Suppressor macrophage treated with lipopolysaccharide for 1 hour (primary cell): ENCODE measurements at places on chromosomes 3 and 15.

GRCh38 chr15:76991741-76992645 is 2.9 kb upstream of the PSTPIP1 start:
- peak; percentile 72 for DNase-seq

DNA sequence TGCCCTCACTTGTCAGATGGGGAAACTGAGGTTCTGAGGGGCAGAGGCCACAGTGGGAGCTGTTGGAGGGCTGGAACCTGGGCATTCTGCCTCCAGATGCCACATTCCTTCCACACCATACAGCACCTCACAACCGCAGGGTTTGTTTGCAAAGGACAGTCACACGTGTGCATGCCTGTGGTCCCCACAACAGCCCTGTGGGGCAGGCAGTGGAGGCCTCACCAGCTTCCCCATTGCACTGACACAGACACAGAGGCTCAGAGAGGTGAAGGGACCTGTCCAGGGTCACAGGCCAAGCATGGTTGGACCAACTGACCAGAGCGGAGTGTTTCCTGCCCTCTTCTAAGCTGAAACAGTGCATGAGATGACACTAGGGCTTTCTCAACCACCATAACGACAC is 75.2 kb upstream of the SEC13 start:
- no peak for DNase-seq

DNA sequence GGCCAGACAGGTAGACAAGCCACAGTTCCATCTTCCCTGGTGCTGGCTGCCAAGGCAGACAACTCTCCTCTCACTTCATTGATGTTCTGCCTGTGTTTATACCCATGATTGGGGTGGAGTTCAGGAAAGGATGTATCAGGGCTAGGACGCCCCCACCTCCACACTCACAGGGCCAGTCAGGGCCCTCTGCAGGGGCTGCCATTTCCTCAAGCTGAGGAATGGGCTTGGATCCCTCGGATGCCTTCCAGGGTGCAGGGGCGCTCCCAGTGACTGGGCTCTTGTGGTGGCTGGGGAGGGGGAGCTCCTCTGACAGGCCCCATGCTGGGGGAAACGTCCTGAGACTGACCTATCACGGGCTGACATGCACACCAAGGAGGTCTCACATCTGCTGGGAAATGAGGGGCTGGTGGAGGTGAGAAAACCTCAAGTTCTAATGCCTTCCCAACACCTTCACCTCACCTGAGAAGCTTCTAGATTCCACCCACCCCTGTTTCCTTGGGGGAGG is 31.4 kb downstream of the SEMA7A start:
- no peak for DNase-seq

- no peak for DNase-seq
Observed at GRCh38 chr3:149368201-149368673, 9.2 kb downstream of the TM4SF1 start.

- DNase-seq, result no peak
Observed at GRCh38 chr3:128995737-128996136, 1.9 kb upstream of the CFAP92 start.

DNA sequence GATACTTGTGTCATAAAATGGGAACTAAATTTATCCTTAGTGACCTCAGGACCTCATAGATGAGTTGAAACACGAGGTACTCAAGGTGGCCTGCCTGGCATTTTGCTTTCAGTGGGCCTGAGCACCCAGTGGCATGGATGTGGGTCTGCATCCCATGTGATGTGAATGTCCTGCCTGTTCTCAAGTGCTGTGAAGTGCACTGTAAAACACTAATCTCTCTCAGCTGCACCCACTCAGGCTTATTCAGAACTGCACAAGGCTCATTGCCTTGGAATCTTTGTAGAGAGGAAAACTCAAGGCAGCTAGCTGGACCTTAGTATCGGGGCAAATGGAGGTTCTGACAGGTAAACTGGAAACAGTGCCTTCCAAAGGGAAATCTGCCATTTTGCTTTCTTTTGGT is 767.0 kb downstream of the TUSC7 start:
- no peak for DNase-seq

DNA sequence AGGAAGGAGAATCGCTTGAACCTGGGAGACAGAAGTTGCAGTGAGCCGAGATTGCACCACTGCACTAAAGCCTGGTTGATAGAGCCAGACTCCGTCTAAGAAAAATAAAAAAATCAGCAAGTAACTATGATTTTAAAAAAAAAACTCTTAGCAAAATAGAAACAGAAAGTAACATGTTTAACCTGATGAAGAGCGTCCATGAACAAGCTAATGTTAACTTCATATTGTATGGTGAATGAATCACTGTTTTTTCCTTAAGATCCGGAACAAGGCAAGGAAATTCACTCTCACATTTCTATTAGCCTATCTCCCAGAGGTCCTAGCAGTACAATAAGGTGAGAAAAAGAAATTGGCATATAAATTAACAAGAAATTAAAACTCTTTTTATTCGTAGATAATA is 69.0 kb downstream of the RFX7 start:
- no peak for DNase-seq

GRCh38 chr3:139909811-139910210 is 25.2 kb upstream of the CLSTN2 start:
- DNase-seq, result no peak

GRCh38 chr3:61978460-61979419 is 394.6 kb downstream of the FEZF2 start:
- no peak for DNase-seq

DNA sequence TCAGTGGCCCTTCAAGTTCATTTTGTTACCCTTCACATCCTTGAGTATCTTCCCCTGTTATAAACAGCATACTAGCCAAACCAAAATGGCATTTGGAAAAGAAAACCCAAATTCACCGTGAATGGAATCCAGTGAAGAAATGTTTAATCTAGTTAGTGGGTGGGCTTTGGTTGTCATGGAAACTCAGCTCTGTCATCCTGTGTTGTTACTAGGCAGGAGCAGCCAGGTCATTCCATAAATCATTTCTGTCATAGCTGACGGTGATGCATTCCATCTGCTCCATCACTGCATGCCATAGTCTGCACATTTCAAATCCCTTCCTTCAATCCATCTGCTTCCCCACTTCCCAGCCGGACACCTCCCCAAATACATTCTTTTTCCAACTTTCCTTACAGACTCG is 140.4 kb upstream of the CGNL1 start:
- no peak for DNase-seq

- DNase-seq, result no peak
Observed at GRCh38 chr15:62462721-62463120, 297.6 kb upstream of the C2CD4B start.

- DNase-seq, result no peak
Observed at GRCh38 chr15:29438703-29439055, 169.1 kb upstream of the NSMCE3 start.

DNA sequence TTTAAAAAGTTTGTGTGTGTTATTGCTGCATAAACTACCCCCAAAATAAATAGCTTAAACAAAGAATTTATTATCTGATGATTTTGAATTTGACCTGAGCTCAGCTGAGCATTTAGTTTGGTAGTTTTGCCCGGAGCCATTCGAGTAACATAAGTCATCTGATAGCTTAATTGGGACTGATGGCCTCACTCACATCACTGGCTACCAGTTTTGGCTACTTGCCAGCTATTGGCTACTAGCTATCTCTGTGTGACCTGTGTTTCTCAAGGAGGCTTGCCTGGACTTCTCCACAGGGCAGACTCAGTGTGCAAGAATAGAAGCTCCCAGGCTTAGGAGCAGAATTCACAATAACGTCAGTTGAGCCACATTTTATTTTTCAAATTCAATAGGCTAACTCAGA is 9.0 kb downstream of the CNTN3 start:
- no peak for DNase-seq

DNA sequence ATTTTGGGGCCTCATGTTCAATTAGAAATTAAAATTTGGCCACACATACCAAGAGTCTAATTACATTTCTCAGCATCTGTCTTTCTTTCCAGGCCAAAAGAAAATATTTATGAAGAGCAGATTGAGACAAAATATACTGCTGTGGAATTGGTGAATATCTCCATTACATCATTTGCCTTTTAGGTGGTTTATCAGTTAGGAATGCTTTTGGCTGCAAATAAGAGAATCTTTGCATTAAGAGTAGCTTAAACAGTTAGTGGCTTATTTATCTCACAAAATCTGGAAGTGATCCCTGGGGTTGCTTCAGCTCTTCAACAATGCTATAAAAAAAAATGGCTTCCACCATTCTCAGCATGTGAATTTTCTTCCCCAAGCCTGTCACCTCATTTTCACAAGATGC is 308.7 kb downstream of the MAGI1 start:
- DNase-seq, result no peak

DNA sequence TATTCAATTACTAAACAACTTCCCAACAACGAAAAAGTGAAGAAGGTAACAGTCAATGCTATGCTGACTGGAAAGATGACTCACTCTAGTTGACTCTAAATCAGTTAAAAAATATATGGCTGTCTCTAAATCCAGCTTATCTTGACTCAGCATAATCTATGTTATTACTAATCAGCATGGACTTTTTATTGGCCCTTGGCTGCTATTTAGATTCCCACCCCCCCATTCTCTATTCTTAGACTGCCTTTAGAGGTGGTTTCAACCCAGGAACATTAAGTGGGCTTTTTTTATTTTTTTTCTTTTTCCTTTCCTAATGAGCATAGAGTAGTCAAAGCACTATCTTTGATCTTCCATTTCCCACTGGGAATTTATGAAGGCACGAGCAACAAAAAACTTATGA is 1.9 kb downstream of the PCOLCE2 start:
- peak; percentile 64 for DNase-seq

DNA sequence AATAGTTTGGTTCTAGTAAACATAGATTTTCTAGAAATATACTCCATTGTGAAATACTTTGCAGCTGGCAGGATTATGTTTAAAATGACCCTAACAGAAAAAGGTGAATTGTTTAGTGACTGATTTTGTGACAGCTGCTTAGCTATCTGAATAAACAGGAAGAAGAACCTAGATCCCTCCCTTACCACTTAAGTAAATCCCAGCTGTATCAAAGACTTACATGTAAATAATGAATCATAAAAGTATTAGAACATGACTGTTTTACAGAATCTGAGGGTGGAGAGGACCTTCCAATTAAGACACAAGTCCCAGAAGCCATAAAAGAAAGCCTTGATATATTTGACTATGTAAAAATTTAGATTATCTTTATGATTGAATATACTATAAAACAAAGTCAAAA is 15.9 kb downstream of the SLC49A4 start:
- DNase-seq, result no peak

- DNase-seq, result no peak
Observed at GRCh38 chr15:65968511-65968910, 99.2 kb downstream of the RAB11A start.

DNA sequence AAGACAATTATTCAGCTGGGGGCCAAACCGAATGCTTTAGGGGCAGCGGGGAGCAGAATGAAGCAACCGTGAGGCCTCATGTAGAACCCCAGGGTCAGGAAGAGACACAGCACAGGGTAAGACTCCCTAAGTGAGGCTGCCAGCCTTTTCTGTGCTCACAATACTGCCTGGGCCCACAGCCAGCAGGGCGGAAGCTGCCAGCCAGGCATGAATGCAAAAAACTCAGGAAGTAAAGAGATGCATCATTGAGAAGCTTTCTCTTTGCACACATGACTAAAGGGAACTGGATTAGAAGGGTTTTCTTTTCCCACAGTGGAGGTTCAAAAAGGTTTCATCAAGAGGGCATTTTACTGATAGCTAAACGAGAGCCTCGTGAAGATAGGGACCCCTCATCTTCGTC is 33.3 kb downstream of the CA12 start:
- DNase-seq, result peak; percentile 78
